ENCODE measurements at places on chromosomes 1 and 21. TPM values are rescaled to one million over a fixed set of nuclear protein-coding genes. Genes with fewer than 3 reads are reported as not detected.

The TMEM240 gene
- total RNA-seq, result not detected

- no peaks in the 10 kb centered on the region for H3K36me3 ChIP-seq
- DNase-seq, result no peak
- H3K27me3 ChIP-seq, result no peaks in the 10 kb centered on the region
- H3K4me1 ChIP-seq, result no peaks in the 10 kb centered on the region
- H3K4me3 ChIP-seq, result no peak overlapping the region
Observed at GRCh38 chr1:117466761-117467160, 99.5 kb downstream of the MAN1A2 start.

DNA sequence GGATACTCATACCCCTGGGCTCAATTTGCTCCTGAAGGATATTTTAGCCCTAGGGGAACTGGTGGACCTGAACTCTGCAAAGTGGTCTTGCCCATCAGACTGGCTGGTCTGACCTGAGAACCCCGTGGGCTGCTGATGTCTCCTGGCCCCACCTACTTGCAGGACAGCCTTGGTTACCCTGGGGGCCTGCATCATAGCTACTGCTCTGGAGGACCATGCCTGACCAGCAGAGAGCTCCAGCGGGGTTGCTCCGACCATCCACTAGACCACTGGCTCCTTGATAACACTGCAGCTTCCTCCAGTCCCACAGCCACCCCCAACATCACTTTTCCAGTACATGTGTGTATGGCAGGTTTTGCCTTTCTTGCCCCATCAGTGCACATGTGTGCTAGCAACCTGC is 331.6 kb upstream of the BRINP3 start:
- no peaks in the 10 kb centered on the region for H3K4me1 ChIP-seq
- no peak overlapping the region for H3K27ac ChIP-seq
- DNase-seq, result no peak
- no peaks in the 10 kb centered on the region for H3K27me3 ChIP-seq

DNA sequence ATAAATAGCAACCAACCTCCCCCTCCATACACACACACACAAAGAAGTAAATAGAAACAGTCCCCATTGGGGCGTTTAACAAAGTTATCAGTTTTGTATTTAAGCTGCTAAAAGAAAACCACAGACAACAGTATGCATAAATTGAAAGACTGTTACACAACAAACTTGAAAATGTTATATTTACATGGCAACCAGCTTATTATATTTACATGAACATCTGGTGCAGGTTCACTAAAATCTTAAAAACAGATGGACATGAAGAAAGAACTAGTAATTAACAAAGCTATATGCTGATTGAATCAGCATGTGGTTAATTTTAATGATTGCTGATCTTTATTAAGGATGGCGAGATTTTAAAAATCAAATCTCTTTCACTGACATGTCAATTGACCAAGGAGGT is 384.7 kb downstream of the LRRIQ3 start:
- no peaks in the 10 kb centered on the region for H3K27me3 ChIP-seq
- no peaks in the 10 kb centered on the region for H3K4me1 ChIP-seq
- H3K4me3 ChIP-seq, result no peak overlapping the region

The LCE5A gene
- total RNA-seq, result not detected

Measured in ascending aorta (tissue), 2 donors.